ENCODE measurements at places on chromosomes 5 and 9.

- DNase-seq: no peak
Observed at GRCh38 chr5:140540227-140540626, 7.2 kb upstream of the EIF4EBP3 start.

DNA sequence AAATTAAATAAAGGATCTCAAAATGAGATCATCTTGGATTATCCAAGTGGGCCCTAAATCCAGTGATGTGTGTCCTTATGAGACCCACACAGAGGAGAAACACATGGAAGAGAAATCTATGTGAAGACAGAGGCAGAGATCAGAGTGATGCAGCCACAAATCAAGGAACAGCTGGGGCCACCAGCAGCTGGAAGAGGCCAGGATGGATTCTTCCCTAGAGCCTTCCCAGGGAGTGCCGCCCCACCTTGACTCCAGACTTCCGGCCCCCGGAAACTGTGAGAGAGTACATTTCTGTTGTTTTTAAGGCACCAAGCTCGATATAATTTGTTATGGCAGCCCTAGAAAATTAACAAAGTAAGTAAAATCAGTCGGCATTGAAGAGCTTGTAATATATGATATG, 286.9 kb downstream of the FBXL7 start:
- no peak for DNase-seq

GRCh38 chr5:158322620-158323019, 463.7 kb upstream of the CLINT1 start:
- DNase-seq: no peak

DNA sequence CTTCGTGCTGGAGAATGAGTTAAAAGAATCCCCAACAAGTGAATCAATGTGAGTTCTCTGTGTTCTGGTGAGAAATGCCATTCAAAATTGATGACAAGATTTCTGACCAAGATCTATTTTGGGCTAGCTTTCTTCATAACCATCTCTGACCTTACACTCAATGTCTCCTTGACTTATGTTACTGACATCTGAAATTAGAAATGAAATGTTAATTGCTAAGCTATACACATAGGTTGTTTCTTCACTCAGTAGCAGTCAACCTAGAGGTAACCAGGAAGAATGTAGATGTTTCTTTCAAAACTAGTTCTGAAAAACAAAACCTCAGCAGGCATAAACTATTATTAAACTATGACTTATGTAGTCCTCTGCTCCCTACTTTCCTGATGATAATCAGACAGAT, 2220.7 kb upstream of the C9orf72 start:
- no peak for DNase-seq

GRCh38 chr9:109537288-109537687, 39.2 kb upstream of the PTPN3 start:
- DNase-seq: no peak

DNA sequence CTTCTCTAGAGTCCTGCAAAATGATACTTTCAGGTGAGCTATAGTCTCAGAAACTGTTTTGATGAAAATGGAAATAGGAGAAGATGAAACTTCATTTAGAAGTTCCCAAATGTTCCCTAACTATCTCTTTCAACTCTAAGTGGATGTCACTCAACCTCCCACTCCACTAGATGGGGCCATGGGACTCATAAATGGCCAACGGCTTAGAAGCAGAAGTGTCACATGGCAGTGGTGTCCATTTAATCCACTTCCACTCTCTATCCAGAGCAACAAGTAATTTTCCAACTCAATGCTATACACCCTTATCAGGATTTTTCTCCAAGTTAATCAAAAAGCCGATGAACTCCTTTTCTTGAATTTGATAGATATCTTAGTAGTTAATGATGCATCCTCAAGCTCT, 295.7 kb downstream of the EDIL3 start:
- DNase-seq: peak; percentile 7
